Ascending aorta (tissue), 2 donors: ENCODE measurements at places on chromosomes 4 and X.

DNA sequence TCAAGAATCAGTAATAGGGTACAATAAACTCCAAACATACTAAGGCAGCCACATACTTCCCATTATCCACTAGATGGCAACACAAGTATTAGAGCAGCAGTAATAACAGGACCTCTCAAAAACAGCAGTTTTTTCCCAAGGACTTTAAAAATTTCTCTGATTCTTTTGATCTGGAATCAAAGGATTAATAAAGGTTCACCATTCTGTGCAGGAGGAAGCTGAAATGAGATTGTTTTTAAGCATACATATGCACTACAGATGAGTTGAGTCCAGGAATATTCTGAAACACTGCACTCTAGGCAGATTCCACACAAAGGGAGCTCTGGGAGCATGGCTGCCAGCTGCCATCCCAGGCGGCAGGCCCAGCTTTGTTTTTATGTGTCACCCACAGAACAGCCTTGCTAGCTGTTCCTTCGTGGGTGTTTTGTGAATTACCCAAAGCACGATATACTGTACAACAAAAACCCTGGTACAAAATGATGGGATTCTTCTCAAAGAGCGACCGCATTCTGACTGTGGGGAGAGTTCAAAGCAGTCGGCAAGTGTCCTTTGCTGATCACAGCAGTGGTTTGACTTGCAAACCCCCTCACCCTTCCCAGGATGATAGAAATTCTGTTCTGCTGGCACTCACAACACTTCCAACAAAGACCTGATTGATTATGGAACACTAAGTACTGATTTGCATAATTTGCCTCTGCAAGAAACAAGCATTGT, 61.0 kb downstream of the STX18 start:
- no peaks in the 10 kb centered on the region for H3K4me1 ChIP-seq
- H3K27me3 ChIP-seq: no peaks in the 10 kb centered on the region
- DNase-seq: no peak
- no peak overlapping the region for H3K4me3 ChIP-seq
- H3K27ac ChIP-seq: no peak overlapping the region

GRCh38 chr4:40350627-40351227, 15.6 kb downstream of the CHRNA9 start:
- DNase-seq: no peak
- H3K36me3 ChIP-seq: no peaks in the 10 kb centered on the region
- H3K27ac ChIP-seq: no peak overlapping the region
- H3K4me3 ChIP-seq: no peak overlapping the region

DNA sequence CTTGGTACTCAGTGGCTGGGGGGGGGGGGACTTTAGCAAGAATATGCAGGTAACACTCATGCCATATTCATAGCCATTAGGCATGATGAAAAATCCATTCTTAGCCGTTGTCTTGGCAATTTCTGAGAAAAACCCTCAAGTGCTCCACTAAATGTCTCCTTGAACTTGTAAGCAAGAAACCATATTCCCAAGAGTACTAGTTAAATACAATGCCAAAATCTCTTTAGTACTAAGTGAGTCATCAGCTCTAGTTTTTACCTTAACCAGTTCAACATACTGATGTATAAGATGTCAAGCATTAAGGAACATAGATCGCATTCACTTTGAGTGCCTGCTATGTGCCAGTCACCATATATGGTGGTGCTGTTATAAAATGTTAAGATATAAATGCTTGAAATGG, 27.5 kb downstream of the UBE2D3 start:
- no peaks in the 10 kb centered on the region for H3K4me1 ChIP-seq
- no peak overlapping the region for H3K4me3 ChIP-seq
- no peaks in the 10 kb centered on the region for H3K27me3 ChIP-seq
- H3K27ac ChIP-seq: no peak overlapping the region
- peaks cover 70% of the 10 kb centered on the region for H3K36me3 ChIP-seq

DNA sequence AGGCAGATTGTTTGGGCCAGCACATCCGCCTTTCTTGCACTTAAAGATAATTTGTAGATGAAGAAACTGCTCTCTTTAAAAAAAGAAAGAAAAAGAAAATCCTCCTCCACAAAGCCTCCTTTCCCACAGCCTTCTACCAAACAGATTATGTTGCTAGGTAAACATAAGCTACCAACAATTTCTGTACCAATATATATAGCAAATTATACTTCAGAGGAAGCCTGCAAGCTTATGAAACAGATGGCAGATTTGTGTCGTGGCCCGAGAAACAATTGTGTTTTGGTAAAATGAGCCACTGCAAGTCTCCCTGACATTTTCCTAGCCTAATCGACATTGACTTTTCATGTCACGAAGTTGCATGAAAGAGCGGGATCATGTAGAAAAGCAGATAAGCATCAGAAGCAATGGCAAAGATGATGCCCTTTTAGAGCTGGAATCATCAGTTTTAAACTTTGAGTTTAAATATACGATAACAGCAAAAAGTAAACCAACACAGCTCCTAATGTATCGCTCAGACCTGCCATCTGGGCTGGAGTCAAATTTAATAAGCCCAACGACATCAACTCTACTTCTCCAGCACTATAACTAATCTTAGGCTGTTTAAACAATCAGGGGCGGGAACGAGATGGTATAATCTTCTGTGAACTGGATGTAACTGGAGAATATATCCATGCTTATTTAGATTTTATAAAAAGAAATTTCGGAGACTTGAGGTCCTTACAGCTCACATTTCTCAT, 94.9 kb upstream of the PLAC1 start:
- H3K36me3 ChIP-seq: no peaks in the 10 kb centered on the region
- no peak for DNase-seq
- H3K4me3 ChIP-seq: no peak overlapping the region
- no peak overlapping the region for H3K27ac ChIP-seq

GRCh38 chr4:101774807-101775206, 15.7 kb upstream of the BANK1 start:
- DNase-seq: no peak
- H3K36me3 ChIP-seq: no peaks in the 10 kb centered on the region
- H3K4me3 ChIP-seq: no peak overlapping the region

- H3K27ac ChIP-seq: no peak overlapping the region
- no peak for DNase-seq
- H3K4me1 ChIP-seq: no peaks in the 10 kb centered on the region
These were observed 14.6 kb downstream of the RBBP7 start for GRCh38 chrX:16855363-16856075.

DNA sequence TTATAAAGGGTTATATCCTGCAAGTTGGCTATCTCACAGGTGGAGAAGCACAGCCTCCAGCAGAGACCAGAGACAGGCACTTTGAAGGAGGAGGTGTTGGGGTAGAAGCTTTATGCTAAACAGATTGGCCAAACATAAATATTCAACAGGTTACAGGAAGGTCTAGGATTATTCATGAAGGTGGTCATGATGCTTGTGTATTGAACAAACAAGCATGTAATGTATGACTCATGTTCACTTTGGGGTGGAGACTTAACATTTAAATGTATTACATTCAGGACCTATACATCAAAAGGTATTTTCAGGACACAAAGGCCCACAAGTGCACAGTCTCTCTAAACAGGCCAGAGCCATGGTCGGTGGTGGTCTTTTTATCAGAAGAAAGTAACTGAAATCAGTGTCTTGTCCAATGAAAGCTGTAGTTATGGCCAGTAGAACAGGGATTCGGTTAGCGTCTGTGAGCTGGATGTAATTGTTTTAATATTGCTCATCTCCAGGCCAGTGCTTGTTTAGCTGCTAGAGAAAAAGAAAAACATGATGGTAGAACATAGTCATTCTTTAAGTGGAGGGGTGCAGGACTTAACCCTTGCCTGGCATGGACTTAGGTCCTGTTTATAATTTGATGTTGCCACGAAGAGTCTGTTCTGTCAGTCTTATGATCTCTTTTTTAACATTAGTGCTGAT, 555.2 kb upstream of the PCDH10 start:
- H3K4me1 ChIP-seq: no peaks in the 10 kb centered on the region
- no peak overlapping the region for H3K27ac ChIP-seq
- H3K36me3 ChIP-seq: no peaks in the 10 kb centered on the region
- no peaks in the 10 kb centered on the region for H3K27me3 ChIP-seq
- H3K4me3 ChIP-seq: no peak overlapping the region
